ENCODE measurements at places on chromosomes 5 and 9. TPM values are rescaled to one million over a fixed set of nuclear protein-coding genes. Genes with fewer than 3 reads are reported as not detected.

DNA sequence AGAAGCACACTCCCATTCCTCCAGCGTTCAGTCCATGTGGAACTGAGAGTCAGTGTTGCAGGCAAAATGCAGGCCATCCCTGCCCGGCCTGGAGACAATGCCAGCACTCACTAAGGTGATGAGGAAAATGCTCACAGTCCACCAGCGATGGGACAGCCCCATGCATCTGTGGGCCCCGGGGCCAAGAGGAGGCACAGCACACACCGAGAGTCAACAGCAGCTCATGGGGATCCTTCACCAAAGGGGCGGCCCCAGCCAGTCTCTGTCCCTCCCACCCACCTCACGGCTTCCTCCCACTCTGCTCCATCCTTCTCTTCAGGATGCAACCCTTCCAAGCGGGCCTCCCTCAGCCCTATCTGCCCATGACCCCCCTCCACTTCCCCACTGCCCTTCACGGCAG, 6.2 kb downstream of the SEMA4D start:
- no peak for DNase-seq

DNA sequence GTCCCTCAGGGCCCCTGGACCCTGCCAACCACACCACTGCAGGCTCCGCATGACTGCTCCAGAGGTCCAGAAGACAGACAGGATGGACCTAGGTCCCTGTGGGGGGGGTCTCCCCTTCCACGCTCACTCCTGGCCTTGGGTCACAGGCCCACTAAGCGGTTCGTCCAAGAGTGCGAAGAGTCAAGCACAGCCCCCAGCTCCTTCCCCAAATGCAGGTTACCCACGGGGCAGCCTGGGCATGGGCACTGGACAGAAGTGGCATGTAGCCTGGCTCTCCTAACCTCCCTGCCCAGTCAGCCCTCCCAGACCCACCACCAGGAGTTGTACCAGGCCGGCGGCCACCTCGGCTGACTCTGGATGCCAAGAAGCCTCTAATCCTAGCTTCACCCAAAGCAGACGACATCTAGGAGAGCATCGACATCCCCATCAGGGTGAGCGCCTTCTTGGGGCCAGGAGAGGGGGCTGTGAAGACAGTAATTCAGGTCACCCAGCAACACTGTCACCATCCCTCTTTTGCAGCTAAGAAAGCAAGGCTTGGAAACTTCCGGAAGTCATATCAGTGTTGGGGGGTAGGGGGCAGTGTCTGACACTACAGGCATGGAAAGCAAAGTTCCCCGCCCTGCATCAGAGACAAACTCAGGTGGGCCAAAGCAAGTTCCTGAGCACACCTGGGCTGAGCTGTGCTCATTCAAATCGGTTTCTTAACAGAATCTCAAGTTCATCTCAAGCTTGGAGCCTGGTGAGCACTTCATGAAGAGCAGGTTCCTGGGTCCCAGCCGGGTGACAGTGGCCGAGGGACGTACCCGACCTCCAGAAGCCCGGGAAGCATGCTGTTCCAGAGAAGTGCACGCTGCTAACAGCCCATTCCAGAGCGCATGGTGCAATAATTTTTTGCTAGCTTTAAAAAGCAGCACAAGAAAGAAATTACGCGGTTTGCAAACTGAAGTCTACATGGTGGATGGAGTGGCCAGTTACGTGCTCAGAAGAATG, 68.7 kb downstream of the SEMA4D start:
- DNase-seq, result no peak

- no peak for DNase-seq
These were observed 26.9 kb upstream of the CEMIP2 start for GRCh38 chr9:71795097-71795813.

- DNase-seq, result no peak
These were observed 129.8 kb downstream of the TMEM174 start for GRCh38 chr5:73302797-73303147.

DNA sequence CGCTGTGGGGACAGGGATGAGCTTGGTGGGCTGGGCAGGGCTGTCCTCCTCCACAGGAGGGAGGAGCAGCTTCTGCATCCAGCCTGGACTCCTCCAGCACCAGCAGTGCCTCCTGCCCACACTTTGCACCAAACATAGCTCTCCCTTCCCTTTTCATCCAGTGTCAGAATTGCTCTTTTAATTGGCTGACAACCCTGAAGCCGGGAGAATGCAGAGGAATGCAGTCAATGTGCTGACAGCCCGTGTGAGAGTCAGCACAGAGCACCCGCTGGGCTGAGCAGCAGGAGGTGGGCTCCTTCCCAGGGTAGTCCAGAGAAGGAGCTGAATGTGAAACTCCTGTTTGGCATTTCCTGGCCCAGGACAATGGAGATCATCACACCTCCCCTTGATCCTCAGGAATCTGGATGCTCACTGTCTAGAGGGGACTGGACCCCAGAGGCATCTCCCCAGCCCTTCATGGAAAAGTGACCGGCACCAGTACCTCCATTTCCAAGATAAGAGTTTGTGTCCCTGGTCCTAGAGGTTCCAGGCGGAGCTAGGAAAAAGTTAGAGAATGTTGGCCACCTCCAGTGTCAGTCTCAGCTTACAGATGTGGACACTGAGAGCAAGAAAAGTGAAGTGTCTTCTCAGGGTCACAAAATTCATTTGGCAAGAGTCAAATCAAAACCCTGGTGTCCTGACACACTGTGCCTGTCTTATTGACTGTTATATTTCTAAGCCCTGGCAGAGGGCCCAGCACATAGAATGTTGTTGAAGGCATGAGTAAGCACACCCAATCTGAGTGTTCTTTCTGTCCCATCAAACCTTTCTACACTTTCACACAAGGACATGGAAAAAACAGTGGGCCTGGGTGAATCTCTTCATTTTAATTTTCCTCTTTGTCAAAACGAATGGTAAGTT, 202.1 kb downstream of the SNX18 start:
- DNase-seq, result peak; percentile 83

- peak; percentile 39 for DNase-seq
These were observed 62.4 kb upstream of the UBAC1 start for GRCh38 chr9:136023410-136024225.

GRCh38 chr5:176561259-176561658, 12.1 kb downstream of the CDHR2 start:
- DNase-seq, result no peak

DNA sequence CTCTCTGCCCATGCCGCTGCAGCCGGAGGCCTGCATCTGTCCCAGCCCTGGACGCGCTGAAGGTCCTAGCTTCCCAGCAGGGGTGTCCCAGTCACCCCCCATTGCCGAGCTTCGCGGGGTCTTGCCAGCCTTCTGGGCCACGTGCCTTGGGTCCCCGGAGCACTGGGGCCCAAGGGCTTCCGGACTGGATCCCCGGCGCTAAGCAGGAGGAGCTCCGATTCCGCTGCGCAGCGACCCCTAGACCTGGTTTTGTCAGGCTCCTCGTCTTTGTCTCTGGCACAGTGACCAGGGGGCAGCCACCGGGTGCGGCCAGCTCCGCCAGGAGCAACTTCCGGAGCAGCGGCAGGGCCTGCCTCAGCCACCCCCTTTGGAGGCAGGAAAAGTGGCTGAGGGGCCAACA, 3.3 kb upstream of the IRX1 start:
- DNase-seq, result no peak

DNA sequence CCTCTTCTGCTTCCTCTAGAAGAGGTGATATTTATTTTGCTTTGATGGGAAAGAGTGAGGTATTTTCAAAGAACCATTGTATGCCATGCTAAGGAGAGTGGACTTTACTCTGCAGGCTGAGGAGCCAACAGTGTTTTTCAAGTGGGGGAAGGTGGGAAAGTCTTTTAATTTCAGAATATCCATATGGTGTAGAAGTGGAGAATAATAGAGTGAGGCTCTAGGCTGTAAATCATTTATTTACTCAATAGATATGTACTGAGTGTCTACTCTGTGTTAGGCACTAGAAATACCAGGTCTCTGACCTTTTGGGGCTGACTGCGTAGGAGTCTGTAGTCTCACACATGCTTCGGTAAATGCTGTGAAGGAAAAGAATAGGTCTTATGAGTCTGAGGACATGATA, 30.7 kb upstream of the TENT2 start:
- DNase-seq, result no peak

GRCh38 chr5:155481182-155481581, 467.6 kb downstream of the KIF4B start:
- DNase-seq, result no peak

DNA sequence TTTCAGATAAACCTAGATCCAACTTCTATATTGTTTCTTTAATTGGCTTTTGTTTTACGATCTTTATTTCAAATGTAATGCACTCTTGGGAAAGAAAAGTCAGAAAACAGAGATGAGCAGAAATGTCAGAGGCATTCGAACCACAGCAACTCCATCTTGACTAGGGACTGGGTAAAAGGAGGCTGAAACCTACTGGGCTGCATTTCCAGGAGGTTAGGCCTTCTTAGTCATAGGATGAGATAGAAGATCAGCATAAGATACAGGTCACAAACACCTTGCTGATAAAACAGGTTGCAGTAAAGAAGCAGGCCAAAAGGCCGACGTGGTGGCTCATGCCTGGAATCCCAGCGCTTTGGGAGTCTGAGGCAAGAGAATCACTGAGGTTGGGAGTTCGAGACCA, 30.5 kb upstream of the DAPK1 start:
- no peak for DNase-seq

DNA sequence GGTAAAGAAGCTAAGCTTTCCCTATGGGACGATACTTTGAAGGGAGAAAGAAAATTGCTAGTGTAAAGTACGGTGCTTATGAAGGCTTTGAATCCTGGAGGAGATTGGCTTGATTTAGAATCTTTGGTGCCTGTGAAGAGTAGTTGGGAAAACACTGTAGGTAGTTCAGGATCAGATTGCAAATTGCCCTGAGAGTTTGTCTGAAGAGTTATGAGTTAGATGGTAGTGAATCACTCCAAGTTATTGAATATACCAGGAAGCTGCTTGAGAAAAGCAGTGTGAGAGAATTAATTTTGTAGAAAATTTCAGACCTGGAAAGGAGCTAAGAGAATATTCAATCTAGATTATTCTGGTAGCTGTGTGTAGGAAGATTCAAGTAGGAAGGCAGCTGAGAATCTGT, 11.5 kb downstream of the MAN2A1 start:
- DNase-seq, result peak; percentile 37

DNA sequence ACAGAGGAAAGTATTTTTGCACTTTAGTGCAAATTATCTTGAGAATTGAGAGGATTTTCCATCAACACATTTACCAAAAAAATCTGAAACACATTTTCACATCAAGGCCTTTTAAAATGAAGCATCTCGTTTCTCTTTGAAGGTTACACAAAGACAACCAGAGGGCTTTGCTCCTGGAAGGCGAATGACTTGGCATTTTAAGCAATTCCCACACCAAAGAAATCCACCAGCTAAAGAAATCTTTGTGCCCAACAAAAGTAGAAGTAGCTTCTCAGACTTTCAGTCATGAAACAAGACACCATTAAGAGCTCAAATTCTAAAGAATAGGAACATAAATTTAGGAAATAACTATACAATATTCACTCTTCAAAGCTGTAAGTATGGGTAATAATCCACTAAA, 59.9 kb downstream of the HABP4 start:
- DNase-seq, result no peak

- no peak for DNase-seq
These were observed 23.4 kb upstream of the GABRP start for GRCh38 chr5:170760113-170760512.

GRCh38 chr9:9592104-9592503, 1020.7 kb downstream of the PTPRD start:
- no peak for DNase-seq

GRCh38 chr5:159975462-159976019, 33.4 kb upstream of the TTC1 start:
- peak; percentile 88 for DNase-seq

GRCh38 chr5:65760504-65761275, 38.7 kb downstream of the NLN start:
- DNase-seq, result peak; percentile 56

DNA sequence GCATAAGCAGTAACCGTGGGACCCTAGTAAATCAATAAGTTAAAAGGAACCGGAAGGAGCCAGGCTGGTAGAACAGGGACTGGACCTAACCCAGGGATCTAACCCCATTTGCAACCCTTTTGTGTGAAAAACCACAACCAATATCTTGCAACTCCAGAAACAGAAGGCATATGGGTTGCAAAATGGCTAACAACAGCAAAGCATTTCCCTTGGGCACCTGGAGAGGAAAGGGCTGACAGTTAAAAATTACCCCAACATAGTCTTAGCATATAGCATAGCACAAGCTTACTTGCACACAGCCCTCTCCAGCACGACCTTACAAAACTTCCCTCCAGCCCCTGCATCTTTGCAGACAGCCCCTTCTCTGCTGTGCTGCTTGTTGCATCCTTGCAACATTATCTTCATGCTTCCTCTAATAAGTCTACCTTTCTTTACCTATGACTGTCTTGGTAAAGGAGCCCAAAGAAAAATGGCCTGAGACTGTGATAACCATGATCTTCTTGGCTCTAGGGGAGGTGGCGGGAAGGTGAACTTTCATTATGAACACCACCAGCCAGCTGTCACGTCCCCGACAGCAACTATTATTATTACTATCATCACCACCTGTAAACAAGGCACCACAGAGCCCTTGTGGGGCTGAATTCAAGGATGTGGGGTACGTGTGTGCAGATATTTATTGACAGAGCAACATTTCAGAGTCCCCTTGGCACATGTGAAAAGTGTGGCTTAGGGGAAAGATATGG, 49.8 kb downstream of the PRRC1 start:
- DNase-seq, result no peak

DNA sequence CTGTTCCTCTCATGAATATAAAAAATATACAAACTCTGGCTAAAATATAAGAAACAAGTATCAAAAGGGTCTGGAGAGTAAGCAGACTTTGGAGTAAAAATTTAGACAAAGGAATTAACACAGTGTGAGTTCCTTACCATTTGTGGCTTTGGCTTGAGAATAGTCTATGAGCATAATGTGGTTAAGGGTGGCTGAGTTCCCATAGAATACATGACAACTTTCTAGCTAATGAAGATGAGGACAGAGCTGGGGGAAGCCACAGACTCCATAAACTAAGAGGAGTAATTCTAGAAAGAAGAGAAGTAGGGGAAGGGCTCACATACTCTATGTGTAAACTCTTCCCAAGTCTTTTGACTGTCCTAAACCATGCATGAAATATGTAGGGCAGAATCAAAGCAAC, 79.4 kb downstream of the CAAP1 start:
- DNase-seq, result no peak

The PCDHGA7 gene
- total RNA-seq, result 0.57 TPM

The CCDC192 gene
- not detected for total RNA-seq

The ZNF879 gene
- total RNA-seq, result 4.7 TPM

The TRPM3 gene
- 3.4 TPM for total RNA-seq

The SPINK6 gene
- total RNA-seq, result not detected
